ENCODE measurements at places on chromosomes 7 and 10.

DNA sequence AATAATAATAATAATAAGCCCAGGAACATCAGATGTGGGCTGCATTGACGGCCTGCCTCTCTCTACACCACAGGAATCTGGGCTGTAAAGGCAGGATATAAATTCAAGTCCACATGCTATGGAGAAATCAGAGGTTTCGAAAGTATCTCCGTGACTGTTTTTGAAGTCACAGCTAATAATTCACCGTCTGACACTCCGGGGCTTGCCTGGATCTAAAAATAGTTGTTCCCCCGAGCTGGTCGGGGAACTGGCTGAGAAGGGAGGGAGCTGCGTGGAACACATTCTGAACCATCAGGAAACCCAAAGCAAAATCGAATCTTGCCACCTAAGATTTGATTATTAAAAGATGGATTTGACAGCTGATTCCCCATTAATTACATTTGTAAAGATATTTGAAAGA, 35.4 kb downstream of the KLF6 start:
- no peak for DNase-seq

DNA sequence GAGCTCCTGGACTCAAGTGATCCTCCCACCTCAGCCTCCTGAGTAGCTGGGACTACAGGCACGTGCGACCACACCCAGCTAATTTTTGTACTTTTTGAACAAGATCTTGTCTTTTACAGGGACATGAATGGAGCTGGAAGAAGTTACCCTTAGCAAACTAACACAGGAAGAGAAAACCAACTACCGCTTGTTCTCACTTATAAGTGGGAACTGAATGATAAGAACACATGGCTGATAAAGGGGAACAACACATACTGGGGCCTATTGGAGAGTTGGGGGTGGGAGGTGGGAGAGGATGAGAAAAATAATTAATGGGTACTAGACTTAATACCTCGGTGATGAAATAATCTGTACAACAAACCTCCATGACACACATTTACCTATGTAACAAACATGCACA, 70.9 kb upstream of the INHBA start:
- no peak for DNase-seq

DNA sequence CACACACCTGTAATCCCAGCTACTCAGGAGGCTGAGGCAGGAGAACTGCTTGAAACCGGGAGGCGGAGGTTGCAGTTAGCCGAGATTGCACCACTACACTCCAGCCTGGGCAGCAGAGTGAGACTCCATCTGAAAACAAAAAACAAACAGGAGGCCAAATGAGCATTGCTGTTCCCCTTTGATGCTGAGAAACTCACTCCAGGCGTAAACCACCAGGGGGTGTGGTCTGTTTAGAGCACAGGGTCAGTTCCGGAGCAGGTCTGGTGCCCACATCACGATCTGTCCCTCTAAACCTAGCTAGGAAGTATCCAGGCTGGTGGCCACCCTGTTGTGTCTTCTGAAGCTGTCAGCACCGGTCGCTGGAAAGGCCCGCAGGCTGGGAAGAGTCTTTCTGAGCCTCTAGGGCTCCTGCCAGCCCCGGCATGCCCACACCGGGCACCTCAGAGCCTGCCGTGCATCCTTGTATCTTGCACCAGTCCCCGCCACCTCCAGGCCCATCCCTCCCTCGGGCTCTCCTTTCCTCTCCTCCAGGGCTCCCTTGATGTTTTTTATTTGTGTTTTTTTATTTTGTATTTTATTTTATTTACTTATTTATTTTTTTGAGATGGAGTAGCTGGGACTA, 66.3 kb upstream of the SH2B2 start:
- DNase-seq: no peak

DNA sequence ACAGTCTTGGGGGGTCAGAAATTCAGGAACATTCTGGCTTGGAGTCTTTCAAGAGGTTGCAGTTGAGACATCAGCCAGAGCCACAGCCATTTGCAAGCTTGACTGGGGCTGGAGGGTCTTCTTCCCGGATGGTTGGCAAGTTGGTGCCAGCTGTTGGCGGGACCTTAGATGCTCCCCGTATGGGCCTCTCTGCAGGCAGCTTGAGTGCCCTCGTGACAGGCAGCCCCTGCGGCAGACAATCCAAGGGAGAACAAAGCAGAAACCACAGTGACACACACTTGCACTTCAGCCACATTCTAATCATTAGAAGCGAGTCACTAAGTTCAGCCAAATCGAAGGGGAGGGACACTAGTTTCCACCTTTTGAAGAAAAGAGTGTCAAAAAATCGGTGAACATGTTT, 59.4 kb upstream of the MXI1 start:
- no peak for DNase-seq

GRCh38 chr7:92717993-92718716, 118.2 kb downstream of the CDK6 start:
- DNase-seq: peak; percentile 13

DNA sequence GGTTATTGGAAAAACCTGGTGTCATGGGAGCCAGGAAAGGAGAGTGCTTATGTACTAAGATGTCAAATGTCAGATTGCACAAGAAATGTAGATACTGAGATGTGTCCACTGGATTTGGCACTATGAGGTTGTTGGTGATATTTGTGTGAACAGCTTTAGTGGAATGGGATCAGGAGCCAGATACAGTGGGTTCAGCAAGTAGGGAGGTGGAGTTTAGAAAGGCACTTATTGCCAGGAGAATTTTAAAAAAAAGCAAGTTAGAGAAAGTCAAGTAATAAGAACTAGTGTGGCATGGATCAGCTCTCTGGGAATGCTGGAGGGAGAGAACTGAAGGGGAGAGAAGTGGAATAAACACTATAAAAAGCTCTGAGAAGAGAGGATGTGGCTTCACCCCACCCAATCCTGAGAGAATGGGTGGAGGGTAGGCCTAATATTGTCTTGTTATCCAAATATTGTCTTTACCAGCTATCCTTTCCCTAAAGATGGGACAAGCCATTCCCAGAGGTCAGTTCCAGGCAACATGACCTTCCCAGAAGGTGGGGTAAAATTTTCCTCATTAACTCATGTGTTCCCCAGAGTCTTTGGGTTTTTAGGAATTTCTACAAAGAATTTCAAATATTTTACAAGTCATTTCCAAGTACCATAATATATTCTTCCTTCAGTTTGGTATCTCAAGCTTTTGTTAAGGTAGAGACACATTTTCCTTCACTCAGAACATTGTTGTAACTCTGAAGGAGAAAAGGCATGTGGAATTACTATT, 42.3 kb downstream of the ENTPD1 start:
- DNase-seq: no peak

GRCh38 chr10:98956576-98957260, 278.9 kb downstream of the HPSE2 start:
- no peak for DNase-seq

DNA sequence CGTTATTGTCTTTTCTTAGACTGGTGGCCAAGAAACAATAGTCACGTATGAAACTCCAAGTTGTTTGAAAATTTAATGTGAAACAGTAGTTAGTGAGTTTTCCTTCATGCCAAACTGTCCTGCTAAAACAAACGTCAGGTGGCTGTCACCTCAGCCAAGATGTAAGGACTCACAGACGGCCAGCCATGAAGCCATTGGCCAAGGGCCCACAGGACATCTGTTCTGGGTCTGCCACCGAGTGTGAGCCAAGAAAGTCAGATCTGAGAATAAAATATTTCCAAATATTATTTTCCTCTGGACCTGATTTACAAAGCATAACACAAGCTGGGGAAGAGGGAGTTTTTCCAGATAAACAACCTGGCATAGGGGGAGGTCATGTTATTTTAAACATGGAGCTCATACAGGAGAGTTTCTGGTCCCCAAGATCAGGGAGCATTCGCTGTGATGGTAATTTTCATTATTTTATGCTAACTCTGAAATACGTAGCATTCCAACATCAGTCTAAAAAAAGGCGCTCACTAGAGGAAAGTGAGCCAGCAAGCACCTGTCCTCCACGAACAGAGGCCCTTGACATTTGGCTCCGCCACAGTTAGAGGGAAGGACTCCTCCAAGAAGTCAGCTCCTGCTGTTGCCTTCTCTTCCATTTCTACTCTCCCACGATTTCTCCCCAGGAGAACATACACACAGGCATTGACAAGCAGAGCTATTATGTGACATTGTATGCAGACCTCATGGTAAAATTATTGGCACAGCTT, 38.9 kb upstream of the LANCL2 start:
- no peak for DNase-seq

DNA sequence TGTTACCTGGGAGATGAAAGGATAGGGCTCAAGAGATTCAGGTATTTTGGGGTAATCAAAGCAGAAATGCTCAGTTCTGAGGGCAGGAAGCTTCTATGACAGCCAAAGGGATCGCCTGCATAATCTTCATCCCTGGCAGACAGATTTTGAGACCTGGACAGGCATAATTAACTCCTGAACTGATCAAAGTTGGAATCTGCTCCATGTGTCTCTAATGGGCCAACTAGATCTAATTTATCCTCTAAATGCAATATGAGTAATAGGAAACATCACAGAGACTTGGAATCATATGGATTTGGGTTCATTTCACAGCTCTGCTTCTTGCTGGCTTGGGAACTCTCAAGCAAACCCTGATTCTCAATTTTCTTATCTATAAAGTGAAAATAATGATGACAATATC, 41.2 kb upstream of the EPHB6 start:
- no peak for DNase-seq

DNA sequence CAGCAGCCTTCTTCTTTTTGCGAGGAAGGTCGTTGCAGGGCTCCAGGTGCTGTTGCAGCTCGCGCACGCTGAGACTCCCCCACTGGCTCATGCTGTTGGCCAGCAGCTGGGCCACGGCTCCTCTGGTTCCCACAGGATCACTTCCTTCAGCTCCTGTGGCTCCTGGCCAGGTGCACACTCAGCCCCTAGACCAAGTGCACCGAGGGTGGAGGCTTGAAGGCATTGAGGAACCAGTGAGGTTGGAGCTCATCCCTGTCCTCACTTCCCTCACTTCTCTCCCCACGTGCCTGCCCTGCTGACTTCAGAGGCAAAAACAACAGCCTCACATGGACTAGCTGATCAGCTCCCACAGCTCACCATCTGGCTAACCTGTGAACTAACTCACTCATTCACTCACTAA, 46.2 kb upstream of the ADRB1 start:
- no peak for DNase-seq

- no peak for DNase-seq
Measured at GRCh38 chr10:62830679-62831078, 14.5 kb upstream of the EGR2 start.

GRCh38 chr10:99927721-99928280, 81.9 kb downstream of the DNMBP start:
- no peak for DNase-seq

DNA sequence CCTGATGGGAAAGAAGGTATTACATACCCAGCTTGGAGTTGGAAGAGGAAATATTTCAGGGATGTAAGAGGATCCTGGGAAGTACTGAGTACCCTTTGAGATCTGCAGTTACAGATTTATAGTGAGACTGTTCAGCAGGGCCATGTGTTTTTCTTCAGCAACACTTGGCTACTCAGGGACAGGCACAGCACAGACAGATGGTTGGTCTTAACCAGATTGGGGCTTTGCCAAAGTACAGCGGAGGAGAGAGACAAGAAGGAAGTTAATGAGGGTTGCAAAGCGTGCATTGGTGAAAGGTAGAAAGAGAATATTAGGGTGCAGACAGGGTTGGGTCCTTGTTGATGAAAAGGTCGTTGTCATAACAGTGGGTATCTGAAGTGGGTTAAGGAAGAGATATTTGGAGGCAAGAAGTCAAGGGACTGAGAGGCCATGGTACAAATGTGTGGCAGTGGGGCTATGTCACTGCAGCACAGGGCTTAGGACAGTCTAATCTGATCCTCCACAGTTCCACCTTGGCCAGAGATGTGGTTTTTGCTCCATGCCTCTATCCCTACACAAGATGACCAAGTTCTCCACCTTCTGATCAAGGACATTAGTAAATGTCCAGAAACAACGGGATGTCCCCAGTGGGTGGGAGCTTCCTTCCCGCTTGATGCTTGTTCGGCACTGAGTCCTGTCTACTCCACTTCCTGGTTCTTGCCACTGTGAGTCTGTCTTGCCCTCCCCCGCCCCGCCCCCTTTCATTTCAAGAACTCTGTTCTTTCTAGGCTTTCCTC, 18.9 kb upstream of the DNAJC1 start:
- no peak for DNase-seq

DNA sequence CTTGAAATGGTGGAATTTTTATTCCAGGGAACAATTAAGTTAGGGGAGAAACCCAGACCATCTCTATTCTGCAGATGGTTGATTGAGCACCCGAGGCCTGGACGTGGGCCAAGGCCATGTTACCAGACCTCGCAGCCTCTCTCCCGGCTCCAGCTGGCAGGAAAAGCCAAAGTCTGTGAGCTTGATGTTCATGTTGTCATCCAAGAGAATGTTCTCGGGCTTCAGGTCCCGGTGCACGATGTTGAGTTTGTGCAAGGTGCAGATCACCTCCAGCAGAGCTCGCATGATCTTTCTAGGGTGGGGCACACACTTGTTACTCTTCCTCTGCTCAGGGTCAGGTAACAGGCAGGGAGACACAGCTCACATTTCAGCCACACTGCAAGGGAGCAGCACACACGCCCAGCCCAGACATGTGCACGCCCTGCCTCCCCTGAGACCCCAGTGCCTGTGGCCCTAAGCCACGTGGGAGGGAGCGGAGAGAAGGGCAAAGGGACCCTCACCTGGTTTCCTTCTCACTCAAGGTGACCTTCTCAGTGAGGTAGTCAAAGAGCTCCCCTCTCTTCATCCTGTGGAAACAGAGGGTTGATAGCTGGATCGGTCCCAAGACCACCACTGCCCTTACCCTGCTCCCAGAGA, 9.5 kb downstream of the PHKG1 start:
- DNase-seq: no peak

DNA sequence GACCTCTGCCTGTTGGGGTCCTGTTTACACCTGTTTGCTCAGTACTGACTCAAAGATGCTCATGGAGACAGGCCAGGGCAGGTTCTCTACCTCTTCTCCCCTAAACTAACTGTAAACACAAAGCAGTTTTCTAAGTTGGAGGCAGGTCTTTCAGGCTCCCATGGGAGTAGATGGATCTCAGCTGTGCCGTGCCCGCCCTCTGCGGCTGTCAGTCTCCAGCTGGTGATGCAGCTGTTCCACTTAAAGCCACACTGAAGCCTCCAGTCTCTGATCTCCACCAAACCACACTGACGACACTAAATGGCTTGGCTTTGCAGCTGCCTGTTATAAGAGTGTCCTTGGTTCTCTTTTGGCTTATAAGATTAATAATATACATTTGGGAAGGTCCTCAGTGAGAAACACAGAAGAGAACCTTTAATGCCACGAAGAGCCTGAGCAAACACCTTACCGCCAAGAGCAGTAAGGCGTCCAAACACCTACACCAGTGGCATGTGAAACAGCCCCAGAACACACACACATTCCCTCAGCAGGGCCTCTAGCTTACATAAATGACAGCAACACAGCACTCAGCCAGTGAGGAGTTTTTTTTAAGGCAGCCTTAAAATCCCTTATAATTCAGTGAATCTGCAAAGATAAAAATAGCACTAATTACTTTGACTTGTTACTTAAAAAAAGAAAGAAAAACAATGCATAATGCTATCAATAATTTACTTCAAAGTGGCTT, 60.4 kb upstream of the KCNIP2 start:
- DNase-seq: no peak

All from stimulated activated CD8-positive, alpha-beta memory T cell treated with anti-CD3 and anti-CD28 coated beads, Interleukin-15, amount 100 ng/mL, for 24 hours (primary cell).